ENCODE measurements at places on chromosomes 1 and 21.

DNA sequence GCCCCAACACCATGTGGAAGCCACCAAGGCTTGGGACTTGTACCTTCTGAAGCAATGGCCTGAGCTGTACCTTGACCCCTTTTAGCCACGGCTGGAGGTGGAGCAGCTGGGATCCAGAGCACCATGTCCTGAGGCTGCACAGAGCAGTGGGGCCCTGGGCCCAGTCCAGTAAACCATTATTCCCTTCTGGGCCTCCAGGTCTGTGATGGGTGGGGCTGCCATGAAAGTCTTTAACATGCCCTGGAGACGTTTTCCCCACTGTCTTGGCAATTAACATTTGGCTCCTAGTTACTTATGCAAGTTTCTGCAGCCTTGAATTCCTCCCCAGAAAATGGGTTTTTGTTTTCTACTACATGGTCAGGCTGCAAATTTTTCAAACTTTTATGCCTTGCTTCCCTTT is 323.7 kb upstream of the ZP4 start:
- DNase-seq = no peak

- DNase-seq = no peak
These were observed 245.3 kb upstream of the CSF3R start for GRCh38 chr1:36728051-36728450.

DNA sequence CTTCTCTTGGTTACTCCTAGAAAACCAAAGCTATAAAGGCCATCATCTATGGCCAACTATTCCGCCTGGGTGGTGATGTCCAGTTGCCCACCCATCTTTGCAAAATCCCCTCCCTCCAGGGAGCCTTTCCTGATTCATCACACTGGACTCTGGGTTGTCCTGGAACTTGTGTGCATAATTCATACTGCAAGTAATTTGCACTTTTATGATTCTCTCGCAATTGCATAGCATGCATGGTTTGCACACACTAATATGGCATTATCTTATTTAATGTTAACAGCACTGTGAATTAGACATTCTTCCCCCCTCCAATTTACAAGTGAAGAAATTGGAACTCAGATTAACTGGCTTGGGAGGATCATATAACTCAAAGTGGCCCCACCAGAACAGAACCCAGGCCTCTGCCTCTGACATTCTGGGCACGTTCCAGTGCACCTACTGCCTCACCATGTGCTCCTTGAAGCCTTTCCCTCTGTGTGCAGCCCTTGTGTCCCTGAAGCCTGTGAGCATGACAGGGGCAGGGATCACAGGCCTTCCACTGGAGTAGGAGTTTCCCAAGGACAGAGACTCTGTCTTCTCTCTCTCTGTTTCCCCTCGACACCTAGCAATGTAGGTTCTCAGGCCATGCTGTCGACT is 98.9 kb upstream of the IPO9 start:
- no peak for DNase-seq

DNA sequence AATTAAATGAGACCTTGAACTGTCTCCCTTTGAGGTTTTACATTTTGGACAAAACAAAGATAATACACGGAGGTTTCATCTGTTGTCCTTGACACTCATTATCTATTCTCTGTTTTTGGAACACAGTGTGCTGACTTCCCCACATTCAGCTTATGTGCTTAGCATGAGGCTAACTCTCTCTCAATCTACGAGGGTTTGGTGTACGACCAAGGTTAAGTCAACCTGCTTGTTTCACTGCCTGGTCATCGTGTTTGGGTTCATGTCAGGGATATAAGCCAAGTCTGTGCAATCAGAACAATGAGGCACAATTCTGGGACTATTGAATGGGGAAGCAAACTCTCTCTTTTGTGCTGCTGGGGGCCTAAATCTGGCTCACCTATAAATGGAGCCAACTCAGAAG is 328.5 kb upstream of the USP25 start:
- DNase-seq = no peak

GRCh38 chr1:3695326-3696217 is 43.3 kb downstream of the TP73 start:
- DNase-seq = peak; percentile 21

GRCh38 chr21:25858325-25858724 is 123.6 kb downstream of the GABPA start:
- DNase-seq = no peak

- DNase-seq = no peak
These were observed 15.1 kb downstream of the BACH1 start for GRCh38 chr21:29313662-29314408.

- DNase-seq = no peak
These were observed 2.3 kb upstream of the CTNNBIP1 start for GRCh38 chr1:9912264-9912936.

DNA sequence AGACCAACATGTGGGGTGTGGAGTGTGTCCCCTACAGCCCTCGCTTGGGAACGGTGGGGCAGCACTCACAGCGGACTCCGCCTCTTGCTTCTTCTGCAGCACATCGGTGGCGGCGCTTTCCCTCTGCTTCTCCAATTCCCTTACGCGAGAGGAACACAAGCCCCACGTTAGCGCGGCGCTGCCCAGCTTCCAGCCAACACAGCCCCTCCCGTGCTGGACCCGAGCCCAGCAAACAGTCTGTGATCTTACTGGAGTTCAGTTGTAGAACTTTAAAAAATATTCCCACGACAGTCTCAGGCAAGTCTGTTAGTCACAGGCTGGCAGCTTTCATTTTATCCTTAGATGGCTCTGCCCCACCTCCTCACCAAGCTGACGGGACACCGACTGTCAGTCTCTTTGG is 13.6 kb downstream of the THAP3 start:
- DNase-seq = no peak

DNA sequence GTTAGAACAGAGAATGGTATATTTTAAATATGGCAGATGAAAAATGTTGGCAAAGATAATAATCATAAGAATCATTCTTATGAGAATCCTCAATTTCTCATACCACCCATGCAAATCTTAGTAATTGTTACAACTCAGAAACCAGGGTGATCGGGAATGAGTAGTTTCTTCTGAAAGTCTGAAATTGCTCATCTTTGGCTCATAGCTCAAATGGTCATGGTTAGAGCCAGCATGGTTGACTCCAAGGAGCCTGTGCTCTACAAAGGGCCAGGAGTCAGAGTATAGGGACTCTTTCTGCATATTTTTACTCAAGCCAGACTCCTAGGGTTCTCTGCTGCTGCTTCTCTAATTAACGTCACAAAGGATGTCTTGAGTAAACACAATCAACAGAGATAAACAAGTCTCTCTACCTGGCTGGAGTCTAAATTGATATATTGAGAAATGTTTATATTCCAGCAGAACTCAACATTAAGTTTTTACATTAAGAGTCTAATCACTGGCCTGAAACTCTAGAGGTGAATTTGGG is 1.9 kb upstream of the ETV3 start:
- DNase-seq = no peak

- DNase-seq = no peak
These were observed 134.5 kb downstream of the PTPN14 start for GRCh38 chr1:214416858-214417257.

DNA sequence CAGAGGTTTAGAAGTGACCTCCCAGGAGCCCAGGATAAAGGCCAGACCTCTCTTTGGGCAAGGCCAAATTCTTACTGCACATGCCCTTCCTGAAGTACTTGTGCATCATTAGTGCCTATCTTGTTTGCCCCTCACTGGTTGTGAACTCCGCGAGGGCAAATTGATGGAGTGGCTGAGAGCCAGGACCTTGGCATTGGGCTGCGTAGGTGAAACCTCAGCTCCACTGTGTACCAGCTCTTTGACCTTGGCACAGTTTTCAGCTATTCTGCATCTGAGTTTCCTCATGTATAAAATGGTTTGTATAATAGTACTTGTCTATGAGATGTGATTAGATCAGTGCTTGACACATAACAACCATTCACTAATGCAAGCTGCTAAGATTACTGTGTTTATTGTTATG is 11.5 kb downstream of the OTUD3 start:
- DNase-seq = peak; percentile 30

GRCh38 chr1:154178013-154178412 is 13.9 kb downstream of the TPM3 start:
- DNase-seq = no peak

GRCh38 chr1:176522310-176522845 is 59.4 kb downstream of the PAPPA2 start:
- DNase-seq = no peak

- DNase-seq = no peak
These were observed 3.2 kb upstream of the TMEM63A start for GRCh38 chr1:225885336-225885735.

GRCh38 chr21:36250423-36251075 is 69.4 kb upstream of the MORC3 start:
- no peak for DNase-seq

DNA sequence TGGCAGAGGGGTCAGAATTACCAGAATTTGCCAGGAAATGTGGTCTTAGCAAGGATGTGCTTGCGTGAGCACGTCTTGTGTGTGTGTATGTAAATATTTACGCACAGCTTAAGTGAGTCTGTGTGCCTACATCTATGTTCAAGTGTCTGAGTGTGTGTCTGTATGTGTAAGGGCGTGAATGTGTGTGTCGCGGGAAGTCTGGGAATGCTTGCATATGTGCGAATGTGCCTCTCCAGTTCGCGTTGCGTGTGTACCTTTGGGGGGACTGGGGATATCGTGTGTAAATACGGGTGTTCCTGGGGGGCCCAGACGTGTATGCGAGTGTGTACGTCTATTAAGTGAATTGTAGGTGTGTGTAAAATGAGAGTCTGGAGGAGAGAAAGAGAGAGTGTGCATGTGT is 68.6 kb upstream of the POU3F1 start:
- DNase-seq = no peak

- DNase-seq = peak; percentile 33
These were observed 1.2 kb upstream of the PTTG1IP start for GRCh38 chr21:44874497-44875315.

GRCh38 chr1:103337779-103338178 is 187.7 kb upstream of the RNPC3 start:
- DNase-seq = no peak

GRCh38 chr1:201501144-201501543 is 5.8 kb downstream of the CSRP1 start:
- no peak for DNase-seq

GRCh38 chr1:154422521-154422920 is 17.4 kb downstream of the IL6R start:
- DNase-seq = no peak
